ENCODE measurements at places on chromosomes 11 and 22.

- DNase-seq, result peak; percentile 50
Measured at GRCh38 chr22:23215294-23216241, 35.3 kb downstream of the BCR start.

DNA sequence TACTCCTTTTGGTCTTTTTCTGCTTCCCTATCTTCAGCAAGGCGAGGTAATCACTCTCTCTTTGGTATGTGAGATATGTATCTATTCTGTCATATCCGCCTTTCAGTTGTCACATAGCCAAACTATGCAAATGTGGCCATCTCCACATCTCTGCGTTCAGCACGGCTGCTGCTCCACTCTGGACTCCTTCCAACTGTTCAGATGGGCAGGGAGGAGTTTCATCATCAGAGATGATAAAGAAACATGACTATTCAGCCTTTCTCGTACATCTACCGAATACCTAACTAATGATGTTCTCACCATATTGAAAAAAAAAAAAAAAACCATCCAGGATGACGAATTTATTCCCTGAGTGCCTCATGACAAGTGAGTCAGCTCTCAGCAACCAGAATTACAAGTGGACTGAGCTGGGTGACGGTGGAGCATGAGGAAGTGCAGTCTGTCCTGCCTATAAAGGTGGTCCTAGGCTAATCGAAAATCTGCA lies 899.6 kb downstream of the OPCML start:
- DNase-seq, result no peak

- no peak for DNase-seq
Measured at GRCh38 chr11:75598264-75598663, 36.2 kb downstream of the SERPINH1 start.

GRCh38 chr11:122271745-122272144 lies 155.7 kb upstream of the BLID start:
- no peak for DNase-seq

- peak; percentile 93 for DNase-seq
Measured at GRCh38 chr22:50016988-50017700, 4.6 kb upstream of the IL17REL start.

DNA sequence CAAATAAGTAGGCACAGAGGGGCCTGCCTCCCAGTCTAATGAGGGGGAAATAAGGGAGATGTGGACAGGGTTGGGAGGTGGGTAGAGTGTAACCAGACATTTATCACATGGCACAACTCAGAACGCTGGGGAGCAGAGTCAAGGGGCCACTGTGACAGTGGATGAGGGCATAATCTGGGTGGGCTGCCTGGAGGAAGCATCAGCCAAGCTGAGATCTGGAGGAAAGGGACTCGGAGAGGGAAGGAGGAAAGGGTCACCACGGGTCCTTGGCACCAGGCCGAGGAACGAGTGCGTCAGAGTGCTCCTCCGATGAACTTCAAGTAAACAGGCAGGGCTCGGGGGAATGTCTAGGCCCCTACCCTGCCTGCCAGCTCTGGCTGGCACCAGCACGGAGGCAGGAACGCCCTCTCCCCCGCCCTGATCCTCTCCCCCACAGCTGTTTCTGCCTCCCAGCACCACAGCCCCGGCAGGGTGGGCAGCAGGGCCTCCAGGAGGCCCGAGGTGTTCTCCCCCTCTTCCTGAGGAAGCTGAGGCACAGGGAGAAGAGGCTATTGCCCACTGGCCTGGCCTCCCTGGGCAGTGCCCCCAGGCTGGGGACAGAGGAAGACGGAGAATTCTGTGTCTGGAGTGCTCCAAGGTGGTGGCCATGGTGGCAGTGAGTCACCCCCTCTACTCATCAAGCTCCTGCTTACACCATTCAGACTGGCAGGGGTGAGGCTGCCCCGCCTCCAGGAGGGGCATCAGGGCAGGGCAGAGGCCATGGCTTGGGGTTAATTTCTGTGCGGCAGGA lies 4.2 kb downstream of the ALDH3B1 start:
- DNase-seq, result peak; percentile 40

- no peak for DNase-seq
Measured at GRCh38 chr11:124405581-124405980, 6.8 kb upstream of the OR8B3 start.

GRCh38 chr11:125873881-125874555 lies 13.4 kb upstream of the HYLS1 start:
- no peak for DNase-seq

DNA sequence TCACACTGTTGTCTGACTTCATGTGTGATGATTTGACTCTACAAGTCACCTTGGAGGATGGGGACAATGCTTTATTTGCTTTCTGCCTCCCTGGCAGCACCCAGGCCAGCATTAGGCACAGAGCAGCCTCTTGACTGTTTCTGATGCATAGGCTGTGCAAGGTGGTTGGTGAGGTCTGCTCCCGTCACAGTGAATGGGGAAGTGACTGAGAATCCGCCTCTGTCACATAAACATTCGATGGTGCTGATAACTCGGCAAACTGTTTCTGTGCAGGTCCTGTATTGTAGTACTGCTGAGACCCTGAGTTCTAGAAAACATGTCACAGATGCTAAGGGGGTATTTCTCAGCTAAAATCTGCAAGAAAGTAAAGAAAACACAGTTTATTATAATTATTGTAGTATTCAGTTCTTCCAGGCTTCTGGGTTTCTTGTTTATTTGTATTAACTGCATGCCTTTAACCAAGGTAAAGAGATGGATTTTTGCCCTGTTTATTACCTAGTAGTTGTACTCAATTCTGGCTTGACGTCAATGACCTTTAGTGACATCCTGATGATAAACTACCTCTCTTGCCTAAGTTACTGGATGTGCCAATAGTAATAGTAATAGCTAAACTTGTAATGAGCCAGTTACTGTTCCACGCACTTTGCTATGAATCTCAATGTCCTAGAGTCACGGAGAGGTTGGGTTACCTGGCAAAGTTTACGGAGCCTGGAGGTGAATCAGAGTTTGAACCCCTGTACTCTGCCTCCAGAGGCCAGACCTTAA lies 24.8 kb upstream of the RCN1 start:
- no peak for DNase-seq

DNA sequence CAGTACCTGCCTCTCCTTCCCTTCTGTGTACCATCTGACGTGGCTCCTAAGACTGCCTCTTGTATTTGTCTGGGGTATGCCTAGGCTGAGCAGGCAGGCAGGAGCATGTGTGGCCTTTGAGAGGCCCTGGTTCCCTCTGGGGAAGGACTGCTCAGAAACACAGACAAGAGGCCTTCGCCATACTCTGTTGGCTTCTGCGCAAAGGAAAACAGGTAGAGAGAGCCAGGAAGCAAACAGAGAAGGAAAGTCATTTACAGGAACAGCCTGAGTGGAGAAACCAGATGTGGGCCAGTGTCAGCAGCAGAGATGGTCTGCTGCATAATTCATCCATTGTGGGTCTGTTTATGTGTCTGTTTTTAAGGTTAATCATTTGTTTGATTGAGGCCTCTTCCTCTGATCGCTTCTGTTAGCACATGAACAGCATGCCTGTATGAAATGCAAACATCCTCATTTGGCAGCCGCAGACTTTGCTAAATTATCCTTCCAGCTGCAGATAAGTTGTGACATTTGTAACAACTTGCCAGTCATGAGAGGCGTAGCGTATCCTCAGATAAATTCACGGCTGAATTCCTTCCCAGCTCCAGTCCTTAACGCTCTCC lies 119.4 kb downstream of the GALNT18 start:
- DNase-seq, result no peak

GRCh38 chr11:61602775-61603569 lies 22.1 kb upstream of the SYT7 start:
- DNase-seq, result no peak

DNA sequence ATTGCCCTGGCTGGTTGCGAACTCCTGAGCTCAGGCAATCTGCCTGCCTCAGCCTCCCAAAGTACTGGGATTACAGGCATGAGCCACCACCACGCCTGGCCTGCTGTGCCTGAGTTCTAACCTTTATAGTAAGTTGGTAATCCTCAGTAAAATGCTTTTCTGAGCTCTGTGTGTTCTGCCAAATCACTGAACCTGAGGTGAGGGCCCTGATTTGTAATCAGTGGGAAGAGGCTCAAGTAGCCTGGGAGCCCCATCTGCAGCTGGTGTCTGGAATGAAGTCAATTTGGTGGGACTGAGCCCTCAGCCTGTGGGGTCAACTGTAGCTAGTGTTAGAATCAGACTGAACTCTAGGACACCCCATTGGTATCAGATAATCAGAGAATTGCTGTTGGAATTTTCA lies 72.6 kb upstream of the PARVG start:
- DNase-seq, result no peak

DNA sequence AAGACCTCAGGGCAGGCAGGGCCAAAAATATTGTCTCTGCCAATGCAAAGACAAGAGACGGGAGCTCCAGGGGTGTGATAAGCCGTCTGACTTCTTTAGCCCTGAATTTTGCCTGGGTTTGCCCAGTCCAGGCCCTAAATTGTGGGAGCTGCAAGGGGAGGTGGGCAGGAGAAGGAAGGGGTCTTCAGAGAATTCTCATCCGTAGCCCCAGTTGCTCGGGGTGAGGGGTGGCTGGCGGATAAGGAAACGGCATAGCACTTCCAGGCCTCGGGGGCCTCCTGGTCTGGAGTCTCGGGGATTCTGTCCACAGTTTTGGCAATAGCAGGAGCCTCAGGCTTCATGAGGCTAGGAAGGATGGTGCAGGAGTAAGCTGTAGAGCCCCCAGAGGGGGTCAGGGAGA lies 7.4 kb downstream of the CD5 start:
- no peak for DNase-seq

DNA sequence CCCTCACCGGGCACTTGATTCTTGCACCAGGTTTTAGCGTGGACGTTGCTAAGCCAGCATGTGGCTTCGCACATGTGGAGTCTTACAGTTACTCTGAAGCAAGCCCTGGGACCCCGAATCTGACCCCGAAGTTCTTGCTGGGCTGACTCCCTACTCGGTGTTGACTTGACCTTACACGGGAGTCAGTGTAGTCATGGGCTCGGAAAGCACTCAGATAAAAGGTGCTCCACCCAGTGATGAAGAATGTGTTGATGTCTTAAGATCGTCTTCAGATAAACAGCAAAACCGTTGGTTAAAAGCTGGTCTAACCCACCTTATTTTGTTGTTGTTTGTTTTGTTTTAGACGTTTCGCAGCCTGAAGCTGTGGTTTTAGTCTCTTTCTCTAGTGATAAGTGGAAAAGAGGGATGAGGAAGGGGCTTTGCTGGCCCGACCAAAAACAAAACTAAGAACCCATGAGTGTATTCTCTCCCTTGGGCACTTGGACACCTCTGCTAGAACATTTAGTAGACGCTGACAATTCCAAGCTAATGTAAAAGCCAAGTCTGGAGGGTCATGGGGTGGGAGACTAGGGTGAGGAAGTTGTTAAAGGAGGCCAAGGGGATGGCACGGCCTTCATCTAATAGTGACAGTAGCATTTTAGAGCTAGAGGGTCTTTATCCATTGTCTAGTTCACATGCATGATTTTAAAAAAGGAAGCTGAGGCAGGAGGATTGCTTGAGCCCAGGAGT lies 69.9 kb downstream of the BCR start:
- DNase-seq, result no peak

DNA sequence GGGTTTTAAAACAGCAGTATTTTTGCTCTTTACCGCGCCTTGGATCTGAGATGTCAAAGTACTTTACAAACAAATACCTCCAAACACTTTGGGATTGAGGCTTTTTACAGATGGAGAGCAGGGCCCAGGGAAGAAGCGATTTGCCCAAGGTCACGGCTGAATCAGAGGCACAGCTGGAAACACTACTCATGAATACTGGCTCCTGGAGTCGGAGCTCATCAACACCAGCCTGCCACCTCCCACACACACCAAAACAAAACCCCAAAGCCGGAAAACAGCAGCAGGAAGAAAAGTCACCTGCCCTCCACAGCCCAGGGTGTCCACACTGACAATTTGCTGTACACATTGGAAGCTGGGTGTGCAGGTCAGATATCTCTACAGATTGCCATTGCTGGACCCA lies 339.4 kb downstream of the CADM1 start:
- no peak for DNase-seq

GRCh38 chr11:69647761-69648497 lies 7.0 kb downstream of the CCND1 start:
- DNase-seq, result no peak

- no peak for DNase-seq
Measured at GRCh38 chr11:98657711-98658110, 363.0 kb upstream of the CNTN5 start.

DNA sequence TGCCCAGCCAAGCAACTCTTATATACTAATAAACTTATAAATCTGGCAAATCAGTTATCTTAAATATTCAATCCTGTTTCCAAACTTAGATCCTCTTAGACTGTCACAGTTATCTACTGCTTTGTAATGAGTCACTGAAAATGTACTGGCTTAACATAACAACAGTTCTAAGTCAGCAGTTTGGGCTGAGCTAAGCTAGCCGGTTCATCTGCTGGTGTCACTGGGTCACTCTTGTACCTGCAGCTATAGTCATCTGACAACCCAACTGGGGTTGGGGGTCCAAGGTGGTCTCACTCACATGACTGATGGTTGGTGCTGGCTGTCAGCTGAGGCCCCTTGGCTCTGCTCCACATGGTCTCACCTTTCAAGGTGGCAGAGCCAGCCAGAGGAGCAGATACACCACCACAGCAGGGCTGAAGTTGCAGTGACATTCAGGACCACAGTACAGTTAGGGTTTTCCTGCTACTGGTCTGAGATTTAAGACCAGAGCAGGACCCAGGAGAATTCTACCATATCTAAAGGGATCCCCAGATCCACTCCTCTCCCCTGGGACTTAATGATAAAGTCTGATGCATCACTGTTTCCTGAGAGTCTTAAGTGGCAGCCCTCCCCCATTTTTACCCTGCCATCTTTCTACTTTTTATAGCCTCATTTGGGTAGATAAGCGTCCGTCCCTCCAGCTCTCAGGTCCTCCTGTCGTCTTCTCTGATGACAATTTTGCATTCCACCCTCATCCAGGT lies 7.9 kb upstream of the MACROD1 start:
- DNase-seq, result no peak

DNA sequence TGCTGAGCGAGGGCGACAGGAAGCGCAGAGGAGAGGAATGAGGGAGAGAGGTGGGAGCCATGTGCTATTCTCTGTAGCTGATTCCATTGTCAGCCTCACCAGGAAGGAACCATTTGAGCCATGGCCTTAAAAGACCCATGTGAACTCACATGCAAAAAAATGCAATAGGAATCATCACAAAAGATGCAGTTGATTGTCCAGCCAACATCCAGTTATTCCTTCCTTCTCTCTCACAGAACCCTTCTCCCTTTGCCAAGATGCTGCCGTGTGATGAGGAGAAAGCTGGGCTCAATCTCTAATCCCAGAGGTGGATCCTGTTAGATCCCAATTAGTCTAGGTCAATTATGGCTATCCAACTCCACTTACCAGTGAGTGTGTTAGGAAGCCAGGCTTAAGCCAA lies 58.2 kb upstream of the RRAS2 start:
- no peak for DNase-seq

- no peak for DNase-seq
Measured at GRCh38 chr22:48870436-48870835, 957.2 kb downstream of the BRD1 start.

DNA sequence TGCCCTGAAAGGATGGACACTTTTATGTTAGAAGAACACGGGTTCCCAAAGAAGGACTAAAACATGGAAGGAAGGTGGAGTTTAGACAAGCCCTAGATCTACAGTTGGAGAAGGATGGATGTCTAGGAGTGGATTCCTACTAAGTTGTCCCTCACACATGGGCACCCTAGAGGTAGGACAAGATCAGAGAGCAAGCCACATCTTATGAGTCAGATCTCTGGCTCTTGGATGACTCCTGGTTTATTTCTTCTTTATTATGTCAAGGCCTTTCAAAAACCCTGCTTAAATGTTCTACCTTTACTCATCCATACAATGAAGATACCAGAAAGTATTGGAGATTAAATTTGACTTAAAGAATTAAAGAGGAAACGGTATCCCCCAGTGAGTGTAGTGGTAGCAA lies 34.4 kb downstream of the PRCP start:
- no peak for DNase-seq

Data from activated CD4-positive, alpha-beta T cell treated with anti-CD3 and anti-CD28 coated beads for 36 hours (primary cell).